ENCODE measurements at places on chromosomes 11 and 22.

- no peak for DNase-seq
These were observed 18.1 kb upstream of the GDPD5 start for GRCh38 chr11:75543806-75544205.

DNA sequence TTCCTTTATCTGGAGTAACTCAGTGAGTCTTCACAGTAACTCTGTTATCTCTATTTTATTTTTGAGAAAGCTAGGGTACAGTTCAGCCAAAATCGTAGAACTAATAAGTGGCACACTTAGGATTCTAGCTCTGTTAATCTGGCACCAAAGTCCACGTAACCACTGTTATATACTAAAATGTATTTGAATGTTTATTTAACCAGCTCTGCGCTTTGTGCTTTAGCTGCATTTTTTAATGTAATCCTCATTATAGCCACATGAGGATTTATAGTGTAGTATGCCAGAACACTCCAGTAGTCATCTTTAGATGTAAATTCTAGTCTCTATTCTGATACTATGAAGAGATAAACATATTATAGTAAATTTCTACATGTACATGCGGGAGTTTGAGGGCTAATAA, 36.8 kb downstream of the YAP1 start:
- DNase-seq = no peak

- no peak for DNase-seq
These were observed 7.5 kb upstream of the SPTY2D1 start for GRCh38 chr11:18641677-18642076.

DNA sequence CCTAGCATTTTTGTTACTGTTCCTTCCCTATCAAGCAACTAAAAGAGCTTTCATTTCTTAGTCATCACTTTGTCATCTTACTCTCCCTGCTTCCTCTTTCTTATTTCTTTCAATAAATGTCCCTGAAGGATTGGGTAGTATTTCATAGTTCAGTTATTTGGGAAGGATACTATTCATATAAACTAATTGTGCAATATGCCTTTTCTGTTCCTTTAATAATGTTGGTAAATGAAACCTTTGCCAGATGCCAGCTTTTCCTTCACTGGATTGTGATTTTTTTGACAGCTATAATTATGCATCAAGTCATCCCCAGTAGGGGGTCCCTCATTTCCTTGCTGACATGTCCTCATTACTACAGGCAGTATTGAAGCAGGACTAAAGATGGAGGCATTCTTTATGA, 101.7 kb downstream of the ATM start:
- DNase-seq = no peak

DNA sequence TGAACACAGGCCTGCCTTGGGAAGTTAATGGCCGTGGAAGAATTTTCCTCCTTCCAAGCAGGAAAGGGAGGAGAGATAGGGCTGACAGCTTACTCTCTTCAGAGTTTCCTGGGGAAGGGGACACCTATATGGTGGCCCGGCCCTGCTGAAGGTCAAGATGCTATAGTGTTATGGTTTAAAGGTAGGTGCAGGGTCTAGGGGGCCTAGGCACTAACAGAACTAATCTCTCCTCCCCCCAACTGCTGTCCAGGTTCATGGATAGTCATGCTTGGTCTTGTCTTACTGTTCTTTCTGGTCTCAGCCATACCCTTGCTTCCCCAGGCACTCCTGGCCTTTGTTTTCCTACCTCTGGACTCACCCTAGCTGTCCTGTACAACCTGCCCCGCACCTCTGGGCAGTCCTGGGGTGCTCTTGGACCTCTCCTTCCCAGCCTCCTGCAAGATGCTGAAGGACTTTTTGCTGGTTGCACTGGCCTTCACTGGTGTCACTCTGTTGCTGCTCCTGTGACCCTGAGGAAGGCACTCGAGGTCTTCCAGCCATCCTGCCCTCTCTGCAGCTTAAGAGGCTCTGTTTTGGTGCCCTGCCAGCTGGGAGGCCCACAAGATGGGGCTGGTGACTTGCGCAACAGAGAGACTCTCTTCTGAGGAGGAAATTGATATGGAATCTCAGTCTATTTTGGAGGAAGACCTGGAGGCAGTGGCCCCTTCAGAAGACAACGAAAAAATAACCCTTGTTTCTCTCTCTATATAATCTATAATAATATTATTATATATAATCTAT, 17.9 kb downstream of the SEC14L3 start:
- DNase-seq = peak; percentile 5

- peak; percentile 72 for DNase-seq
These were observed 16.7 kb downstream of the BCL9L start for GRCh38 chr11:118908901-118909618.

GRCh38 chr11:87398931-87399330, 361.2 kb downstream of the TMEM135 start:
- no peak for DNase-seq

GRCh38 chr11:76854709-76855108, 6.0 kb upstream of the ACER3 start:
- no peak for DNase-seq

DNA sequence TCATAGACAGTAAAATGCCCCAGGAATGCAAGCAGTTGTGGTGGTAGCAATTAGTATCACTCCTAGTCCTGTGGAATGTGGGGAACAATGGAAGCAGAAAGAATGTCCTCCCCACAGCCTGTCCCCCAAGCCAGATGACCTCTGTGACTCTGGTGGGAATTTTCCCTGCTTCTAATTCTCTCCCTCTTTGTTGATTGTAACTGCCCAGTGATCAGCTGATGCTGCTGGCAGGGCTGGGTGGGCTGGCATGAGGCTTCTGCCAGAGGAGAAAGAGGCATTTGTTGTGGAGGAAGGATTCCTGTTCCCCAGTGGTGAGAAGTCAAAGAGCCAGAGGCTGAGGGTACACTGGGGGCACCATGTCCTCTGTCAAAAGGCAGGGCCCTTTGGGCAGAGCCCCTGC, 116.7 kb upstream of the NCAM1 start:
- peak; percentile 49 for DNase-seq

GRCh38 chr11:35118906-35119305, 20.1 kb upstream of the CD44 start:
- no peak for DNase-seq

DNA sequence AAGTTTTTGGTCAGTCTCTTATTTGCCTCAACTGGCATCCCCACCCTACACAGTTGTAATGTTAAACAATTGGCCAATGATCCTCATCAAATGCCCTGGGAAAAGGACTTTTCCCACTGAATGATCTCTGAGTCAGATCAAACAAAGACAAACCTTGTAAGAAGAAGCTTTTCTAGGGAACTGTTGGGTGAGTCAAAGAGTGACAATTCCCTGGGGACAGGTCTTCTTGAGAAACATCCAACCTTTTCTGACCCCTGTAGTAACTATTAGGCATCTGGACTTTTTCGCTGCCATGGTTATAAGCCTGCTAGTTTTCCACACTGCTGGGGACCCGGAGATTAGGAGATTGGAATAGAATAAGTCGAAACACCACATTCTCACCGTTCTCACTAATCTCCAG, 789.8 kb upstream of the API5 start:
- DNase-seq = no peak

- DNase-seq = no peak
These were observed 881.8 kb downstream of the BRD1 start for GRCh38 chr22:48945621-48946458.

DNA sequence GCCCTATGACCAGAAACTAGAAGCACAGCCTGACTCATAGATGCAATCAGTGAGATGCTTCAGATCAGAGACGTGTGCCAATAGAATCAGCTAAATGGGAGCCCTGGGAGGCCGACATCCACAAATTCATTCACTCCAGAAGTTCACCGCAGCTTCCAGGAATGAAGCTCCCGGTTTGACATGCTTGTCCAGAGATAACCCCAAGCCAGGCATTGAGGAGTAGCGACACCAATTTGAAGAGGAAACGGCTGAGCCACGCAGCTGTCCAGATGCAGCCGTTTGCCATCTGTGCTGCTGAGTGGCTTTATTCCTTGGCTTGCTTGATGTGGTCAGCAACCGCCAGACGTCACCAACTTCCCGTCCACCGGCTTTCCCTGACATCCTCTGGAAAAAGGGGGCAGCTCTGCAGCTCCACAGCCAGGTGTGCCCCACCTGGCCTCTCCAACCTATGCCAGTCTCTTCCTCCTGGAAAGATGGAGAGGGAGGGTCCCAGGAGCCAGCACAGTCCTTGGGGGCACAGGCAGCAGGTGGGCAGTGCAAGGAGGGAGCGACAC, 123.9 kb upstream of the OPCML start:
- no peak for DNase-seq

- DNase-seq = no peak
These were observed 191.9 kb downstream of the NELL1 start for GRCh38 chr11:20861322-20861721.

- DNase-seq = peak; percentile 84
These were observed at the start of gene SLC3A2 for GRCh38 chr11:62880803-62881578. Gene SLC3A2, plus strand, starts transcription at chr11:62880896. Its CDS starts 128 bp downstream, at chr11:62881024.

DNA sequence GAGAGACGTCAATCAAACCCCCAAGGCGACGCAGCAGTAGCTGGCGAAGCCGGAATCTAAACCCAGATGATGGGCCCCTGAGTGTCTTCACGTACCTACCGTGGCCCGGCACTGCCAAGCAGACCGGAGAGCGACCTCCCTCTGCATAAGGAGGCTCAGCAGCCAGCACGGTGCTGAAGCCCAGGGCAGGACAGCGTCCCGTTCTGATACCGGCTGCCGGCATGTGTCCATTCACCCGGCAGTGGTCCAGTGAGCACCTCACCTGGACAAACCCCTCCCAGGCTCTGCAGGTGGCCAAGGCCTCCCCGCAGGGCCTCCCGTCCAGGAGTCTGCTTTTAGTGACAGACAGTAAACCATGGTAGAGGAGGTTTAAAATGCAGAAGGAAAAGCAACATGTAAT, 142.0 kb downstream of the BRD1 start:
- no peak for DNase-seq

GRCh38 chr11:95152876-95153856, 63.5 kb downstream of the ENDOD1 start:
- no peak for DNase-seq

- DNase-seq = no peak
These were observed 90.9 kb downstream of the NAV2 start for GRCh38 chr11:19803506-19803998.

DNA sequence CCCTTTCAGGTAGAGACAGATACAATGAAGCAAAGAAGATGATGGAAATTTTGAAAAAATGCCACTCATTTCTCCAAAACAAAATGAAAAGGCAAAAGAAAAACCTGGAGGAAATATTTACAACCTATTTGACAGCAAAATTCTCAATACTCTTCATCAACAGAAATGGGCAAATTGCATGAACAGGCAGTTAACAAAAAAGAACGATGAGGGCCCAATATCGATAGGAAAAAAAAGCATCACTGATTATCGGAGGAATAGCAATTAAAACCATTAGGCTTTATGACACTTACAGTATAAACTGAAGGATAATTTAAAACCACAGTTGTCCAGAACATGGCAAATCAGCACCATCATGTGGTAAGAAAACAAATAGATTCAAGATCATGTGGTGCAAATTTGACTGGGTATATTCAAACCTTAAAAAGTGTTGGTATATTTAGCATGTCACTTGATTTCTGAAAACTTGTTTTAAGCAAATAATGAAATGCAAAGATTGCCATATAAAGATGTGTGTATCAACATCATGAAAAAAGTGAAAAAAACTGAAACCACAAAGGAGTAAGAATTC, 222.9 kb downstream of the BRD1 start:
- DNase-seq = peak; percentile 0

DNA sequence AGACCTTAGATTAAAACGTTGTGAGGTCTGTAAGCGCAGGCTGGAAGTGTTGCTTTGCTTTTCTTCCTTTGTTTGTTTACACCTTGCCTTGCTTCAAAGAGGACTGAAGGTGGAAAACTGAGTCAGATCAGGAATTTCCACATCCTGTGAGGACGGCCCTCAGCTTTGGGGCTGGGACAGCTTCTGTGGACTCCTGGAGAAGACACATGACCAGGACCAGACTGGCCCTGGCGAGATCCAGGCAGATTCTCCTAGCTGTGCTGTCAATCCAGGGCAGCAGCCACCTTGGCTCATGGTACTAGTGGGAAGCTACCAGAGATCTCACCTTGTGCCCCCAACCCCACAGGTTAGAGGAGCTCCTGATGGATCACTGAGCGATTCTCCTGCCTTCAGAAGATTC, 1461.9 kb downstream of the TBC1D22A start:
- no peak for DNase-seq

DNA sequence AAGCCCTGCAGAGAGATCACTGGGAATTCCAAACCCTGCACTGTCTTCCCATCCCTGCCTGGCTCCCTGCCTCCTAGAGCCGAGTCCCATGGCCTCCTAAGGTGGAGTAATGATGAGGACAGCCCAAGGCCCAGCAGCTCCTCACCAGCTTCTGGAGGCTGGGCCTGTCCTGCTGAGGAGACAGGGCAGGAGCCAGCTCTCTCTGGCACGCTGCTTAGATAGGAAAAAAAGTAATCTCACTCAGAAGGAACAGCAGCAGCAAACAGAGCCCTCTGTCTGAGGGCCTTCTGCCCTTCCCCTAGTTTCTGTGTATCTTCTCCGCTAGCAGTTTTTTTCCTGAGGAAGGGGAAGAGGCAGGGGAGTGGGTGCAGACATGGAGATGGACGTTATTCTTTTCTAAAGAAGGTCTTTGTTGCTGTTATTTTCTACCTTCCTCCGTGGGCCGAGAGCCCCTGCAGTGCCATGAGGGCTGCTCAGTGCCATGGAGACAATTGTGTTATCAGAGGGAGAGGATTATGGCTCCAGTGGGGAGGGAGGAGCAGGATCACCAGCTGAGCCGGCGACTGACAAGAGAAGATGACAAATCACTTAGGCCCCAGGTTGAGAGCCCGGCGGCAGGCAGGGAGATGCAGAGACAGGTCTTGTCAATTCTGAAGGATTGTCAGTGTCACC, 315.3 kb downstream of the BUD13 start:
- DNase-seq = no peak

GRCh38 chr11:111735262-111736116, 30.7 kb downstream of the PPP2R1B start:
- DNase-seq = peak; percentile 98

GRCh38 chr11:12506404-12506921, 129.1 kb downstream of the PARVA start:
- DNase-seq = no peak

DNA sequence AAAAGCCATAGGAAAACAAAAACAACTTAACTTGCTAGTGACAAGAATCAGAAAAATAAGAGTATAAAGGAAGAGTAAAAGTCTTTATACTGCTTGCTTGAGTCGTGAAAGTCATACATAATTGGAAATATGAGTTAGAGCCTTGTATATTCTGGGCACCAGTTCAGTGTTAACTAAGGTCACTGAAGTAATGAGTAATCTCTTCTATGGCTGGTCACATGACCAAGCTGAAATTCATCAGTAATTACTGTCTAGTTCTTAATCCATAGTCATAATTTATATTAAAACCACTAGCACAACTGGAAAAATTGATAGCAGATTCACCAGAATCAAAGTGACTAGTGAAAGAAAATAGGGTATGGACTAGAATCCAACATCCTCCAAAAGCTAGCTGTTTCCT, 84.4 kb upstream of the SLC5A12 start:
- no peak for DNase-seq

- DNase-seq = peak; percentile 98
These were observed 1.3 kb upstream of the ESAM start for GRCh38 chr11:124763156-124763947.

GRCh38 chr11:8285796-8286195, 22.1 kb upstream of the LMO1 start:
- DNase-seq = no peak

- DNase-seq = no peak
These were observed 19.9 kb downstream of the HPS4 start for GRCh38 chr22:26463688-26464087.

GRCh38 chr11:69919659-69920344, 100.6 kb upstream of the FGF3 start:
- no peak for DNase-seq
